ENCODE measurements at places on chromosomes 3 and 15.

DNA sequence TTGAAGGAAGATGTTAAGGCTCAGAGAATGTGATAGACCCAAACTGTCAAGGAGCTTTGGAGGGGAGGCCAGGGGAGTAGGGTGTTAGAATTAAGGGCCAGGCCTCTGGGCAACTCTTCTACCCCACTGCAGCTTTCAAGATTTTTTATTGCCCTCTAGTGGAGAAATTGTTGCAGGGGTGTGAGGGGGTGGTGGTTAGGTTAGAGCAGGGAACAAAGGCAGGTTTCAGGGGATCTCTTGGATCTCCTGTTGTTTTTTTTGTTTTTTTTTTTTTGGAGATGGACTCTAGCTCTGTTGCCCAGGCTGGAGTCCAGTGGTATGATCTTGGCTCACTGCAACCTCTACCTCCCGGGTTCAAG lies 1.4 kb upstream of the SEC13 start:
- DNase-seq: peak; percentile 8

DNA sequence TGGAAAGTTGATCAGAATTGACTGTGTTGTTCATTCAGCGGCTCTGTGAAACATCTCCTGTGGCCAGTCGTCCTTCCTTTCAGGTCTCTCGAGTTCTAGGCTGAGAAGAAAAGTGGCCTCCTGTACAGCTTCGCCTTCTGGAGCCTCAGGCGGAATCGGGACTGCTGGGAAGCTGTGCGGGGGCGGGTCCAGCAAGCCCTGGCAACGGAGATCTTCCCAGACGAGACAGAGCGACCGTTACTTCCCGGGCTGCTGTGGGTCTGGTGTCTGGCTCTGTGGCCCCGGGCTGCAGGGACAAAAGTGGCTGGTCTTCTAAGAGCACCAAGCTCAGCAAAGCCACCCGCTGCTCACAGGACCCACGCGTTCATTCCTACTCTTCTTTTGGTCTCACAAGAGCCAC lies 88.6 kb upstream of the CACNA2D3 start:
- no peak for DNase-seq

DNA sequence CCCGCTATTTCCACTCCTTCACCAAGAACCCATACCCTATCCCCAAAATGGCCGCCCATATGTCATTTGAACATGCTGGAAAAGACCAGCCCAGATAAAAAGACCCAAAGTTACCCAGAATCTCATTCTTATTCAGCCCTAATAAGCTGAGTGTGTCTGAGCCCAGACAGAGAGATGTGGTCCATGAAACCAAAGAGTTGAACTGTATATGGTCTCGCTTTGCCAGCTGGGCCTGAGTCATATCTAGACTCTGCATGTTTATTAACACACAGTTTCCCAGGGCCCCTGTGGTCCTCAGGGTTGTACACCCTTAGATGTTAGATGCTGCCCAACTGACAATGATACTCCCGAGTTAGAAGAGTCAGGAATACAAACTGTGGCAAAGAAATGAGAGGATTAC lies 201.9 kb upstream of the STRIT1 start:
- DNase-seq: no peak

- no peak for DNase-seq
Measured at GRCh38 chr3:197432384-197433127, 123.2 kb downstream of the BDH1 start.

- DNase-seq: no peak
Measured at GRCh38 chr3:54390582-54390981, 268.2 kb downstream of the CACNA2D3 start.
